ENCODE measurements at places on chromosomes 4 and X.

DNA sequence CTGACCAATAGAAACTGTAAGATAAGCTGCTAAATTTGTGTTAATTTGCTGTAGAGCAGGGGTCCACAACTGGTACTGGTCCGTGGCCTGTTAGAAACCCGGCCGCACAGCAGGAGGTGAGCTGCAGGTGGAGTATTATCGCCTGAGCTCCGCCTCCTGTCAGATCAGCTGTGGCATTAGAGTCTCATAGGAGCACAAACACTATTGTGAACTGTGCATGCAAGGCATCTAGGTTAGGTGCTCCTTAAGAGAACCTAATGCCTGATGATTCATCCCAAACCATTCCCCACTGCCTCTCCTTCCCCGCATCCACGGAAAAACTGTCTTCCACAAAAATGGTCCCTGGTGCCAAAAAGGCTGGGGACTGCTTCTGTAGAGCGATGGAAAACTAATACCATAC, 19.7 kb downstream of the FBXW7 start:
- DNase-seq: peak; percentile 11

DNA sequence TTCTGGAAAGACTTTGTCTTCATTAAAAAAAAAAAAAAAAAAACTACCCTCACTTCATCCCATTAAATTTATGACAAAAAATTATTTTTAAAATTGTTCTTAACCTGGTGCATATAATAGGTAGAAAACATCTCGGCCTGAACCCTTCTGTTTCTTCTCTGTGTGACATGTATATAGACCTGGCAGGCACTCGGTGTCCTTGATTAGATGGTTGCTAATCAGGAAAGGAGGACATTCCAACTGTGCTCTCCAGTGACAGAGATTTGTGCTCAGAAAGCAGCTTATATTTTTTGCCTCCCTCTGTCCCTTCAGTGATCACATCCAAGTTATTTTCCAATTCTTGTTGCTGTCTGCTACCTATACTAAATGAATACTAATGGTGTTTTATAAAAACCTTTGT, 355.6 kb downstream of the CBLL2 start:
- DNase-seq: no peak

DNA sequence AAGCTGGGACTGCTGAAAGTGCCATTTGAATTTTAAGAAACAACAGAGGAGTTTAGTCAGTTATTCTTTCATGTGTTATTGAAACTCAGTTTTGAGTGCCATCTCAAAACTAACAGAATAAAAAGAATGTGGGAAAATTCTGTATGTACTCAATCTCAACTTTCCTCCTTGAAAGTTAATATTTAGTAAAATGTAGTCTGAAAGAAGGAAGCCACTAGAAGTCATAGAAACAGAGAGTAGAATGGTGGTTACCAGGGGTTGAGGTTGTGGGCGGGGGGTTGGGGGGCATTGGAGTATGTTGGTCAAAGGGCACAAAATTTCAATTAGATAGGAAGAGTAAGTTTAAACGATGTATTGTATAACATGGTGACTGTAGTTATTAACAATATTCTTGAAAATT, 628.3 kb upstream of the MAGEB2 start:
- DNase-seq: no peak

- DNase-seq: no peak
Observed at GRCh38 chr4:21139327-21139726, 439.1 kb downstream of the PACRGL start.

DNA sequence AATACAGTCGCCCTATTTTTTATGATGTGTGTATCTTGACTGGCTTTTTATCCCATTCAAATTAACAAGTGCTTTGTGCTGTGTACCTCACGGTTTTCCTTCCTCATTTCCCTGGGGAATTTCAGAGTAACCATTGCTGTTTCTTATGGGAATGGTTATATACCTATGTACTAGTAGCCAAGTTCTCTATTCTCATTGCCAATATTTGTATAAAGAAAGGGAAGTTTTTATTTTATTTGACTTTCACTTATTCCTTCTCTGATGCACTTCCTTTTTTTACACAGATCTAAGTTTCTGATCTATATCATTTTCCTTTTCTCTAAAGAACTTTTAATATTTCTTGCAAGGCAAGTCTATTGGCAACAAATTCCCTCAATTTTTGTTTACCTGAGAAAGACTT, 181.3 kb downstream of the SOWAHB start:
- DNase-seq: no peak

DNA sequence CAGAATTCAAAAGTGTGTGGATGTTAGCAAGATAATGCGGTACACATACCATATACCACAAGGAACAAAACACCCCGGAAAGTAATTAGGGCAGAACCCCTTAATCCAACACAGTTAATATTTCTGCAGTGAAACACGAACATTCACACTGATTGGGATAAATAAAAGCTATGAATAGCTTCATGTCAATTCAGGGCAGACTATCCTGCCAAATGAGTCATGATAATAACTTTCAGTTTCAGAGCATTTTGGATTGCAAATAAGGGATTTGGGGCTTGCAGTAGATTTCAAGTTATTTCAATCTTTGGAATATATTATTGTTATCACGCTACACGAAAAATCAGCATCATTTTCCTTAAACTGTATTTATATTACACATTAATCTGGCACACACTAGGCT, 24.3 kb downstream of the IRF2 start:
- peak; percentile 72 for DNase-seq

- DNase-seq: no peak
Observed at GRCh38 chr4:2062808-2063524, 3.8 kb downstream of the NAT8L start.

- no peak for DNase-seq
Observed at GRCh38 chr4:28227764-28228163, 1367.1 kb downstream of the STIM2 start.

- no peak for DNase-seq
Observed at GRCh38 chr4:172675232-172675631, 493.4 kb upstream of the GALNT7 start.

DNA sequence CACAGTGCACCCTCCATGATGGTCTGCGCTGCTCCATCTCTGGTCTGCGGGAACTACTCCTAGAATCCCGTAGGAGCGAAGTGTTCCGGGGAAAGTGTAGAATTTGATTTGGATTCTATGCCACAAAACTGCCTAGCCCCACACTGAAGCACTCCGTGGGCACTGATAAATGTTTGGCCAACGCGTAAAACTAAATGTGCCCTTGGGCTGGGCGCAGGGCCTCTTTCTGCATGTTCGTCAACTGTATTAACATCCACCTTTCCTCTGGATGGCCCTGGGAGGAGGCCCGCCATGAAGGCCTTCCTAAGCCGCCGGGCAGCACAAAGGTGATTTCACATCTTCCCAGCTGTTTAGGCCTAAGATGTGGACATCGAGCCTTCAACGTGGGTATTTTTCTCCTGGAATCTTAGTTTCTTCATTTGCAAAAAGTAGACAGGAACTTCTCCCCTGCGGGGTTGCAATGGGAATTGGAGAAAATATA, 2.6 kb downstream of the MSX1 start:
- no peak for DNase-seq

- no peak for DNase-seq
Observed at GRCh38 chrX:130155564-130155963, 10.1 kb downstream of the AIFM1 start.
